ENCODE measurements at places on chromosomes 7 and 10.

DNA sequence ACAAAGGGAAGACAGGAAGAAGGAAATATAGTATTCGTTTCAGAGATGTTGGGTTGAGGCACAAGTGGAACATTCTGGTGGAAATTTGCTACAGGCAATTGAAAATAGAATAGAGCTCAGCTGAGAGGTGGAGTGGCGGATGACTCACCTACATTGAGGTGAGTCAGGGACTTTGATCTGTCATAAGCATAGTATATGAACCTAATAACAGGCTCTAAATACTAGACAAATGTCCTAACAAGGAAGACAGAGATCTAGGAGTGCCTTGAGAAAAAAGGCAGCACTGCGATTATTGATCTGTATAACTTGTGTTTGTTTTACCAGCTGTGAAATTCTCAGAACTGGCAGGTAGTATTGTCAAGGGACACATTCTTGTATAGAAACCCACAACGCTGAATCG, 907 bp upstream of the IFRD1 start:
- peak overlapping the region; percentile 99 for H3K27ac ChIP-seq
- no peak for DNase-seq
- H3K36me3 ChIP-seq, result no peaks in the 10 kb centered on the region
- H3K27me3 ChIP-seq, result no peaks in the 10 kb centered on the region

DNA sequence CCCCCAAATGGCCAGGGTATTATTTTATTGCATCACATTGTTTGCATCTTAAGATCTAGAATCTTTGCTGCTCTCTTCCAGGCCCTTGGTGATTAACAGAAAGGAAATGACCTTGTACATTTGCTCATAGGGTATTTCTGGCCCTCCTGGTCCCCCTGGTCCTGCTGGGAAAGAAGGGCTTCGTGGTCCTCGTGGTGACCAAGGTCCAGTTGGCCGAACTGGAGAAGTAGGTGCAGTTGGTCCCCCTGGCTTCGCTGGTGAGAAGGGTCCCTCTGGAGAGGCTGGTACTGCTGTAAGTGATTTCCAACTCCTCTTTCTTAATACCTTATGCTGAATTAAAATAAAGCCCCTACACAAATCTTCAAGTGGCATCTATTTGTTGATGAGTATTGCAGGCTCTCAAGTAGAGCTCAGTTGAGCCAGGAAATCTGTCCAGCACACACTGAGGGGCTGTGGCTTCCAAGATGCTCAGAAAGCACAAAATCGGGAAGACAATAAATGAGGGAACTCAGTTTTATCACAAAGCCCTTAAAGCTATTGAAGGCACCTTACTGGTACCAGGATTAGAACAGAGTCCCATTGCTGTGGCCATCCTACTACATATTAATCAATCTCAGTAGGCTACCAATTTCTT, 28.2 kb downstream of the COL1A2 start:
- no peaks in the 10 kb centered on the region for H3K27me3 ChIP-seq
- no peaks in the 10 kb centered on the region for H3K4me1 ChIP-seq
- peaks cover 68% of the 10 kb centered on the region for H3K36me3 ChIP-seq
- no peak for DNase-seq

- no peaks in the 10 kb centered on the region for H3K36me3 ChIP-seq
- H3K27ac ChIP-seq, result no peak overlapping the region
- no peak for DNase-seq
- H3K4me1 ChIP-seq, result no peaks in the 10 kb centered on the region
- no peaks in the 10 kb centered on the region for H3K27me3 ChIP-seq
Observed at GRCh38 chr10:116073001-116073400, 200.0 kb downstream of the GFRA1 start.

DNA sequence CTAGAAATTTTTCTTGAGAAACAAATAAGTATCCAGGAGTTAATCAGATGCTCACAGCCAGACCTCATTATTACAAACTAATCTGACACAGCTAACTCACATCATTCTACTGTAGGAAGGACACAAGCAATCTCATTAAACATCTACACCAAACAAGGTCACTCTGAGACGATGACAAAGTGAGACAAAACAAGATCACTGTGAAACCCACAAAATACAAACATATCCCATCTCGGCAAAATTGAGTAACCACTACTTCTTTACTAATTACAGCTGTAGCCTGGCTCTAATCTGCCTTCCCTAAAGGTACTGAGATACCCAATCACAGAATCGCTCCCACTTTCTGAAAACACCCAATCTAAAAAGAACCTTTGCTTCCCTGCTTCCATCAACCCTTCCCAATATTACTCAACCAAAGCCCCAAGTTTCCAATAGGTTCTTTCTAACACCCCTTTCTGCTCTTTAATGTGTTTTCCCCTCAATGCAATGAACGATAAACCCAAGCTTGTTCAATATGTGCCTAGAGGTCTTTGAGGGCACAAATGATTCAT, 26.9 kb downstream of the CCDC6 start:
- H3K4me1 ChIP-seq, result peaks cover 29% of the 10 kb centered on the region
- DNase-seq, result no peak
- H3K36me3 ChIP-seq, result no peaks in the 10 kb centered on the region
- H3K27ac ChIP-seq, result no peak overlapping the region

DNA sequence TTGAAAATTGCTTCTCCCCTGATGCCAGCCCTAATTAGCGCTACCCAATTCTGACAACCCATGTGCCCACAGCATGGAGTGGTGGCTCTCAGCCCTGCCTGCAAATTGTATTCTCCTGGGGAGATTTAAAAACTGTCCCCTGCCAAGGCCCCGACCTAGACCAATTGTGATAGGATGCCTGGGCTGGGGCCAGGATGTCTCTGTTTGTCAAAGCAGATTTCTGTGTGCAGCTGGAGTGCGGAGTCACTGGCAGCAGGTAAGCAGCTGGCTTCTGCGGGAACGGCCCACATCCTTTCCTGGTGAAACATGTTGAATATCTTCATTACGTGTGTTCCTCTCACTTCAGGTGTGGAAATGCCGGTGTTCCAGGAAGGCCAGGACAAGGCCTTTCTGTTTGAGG, 238.6 kb downstream of the WDR37 start:
- H3K4me1 ChIP-seq, result no peaks in the 10 kb centered on the region
- DNase-seq, result no peak
- H3K4me3 ChIP-seq, result no peak overlapping the region
- H3K27ac ChIP-seq, result no peak overlapping the region
- no peaks in the 10 kb centered on the region for H3K36me3 ChIP-seq
- peaks cover 16% of the 10 kb centered on the region for H3K27me3 ChIP-seq

DNA sequence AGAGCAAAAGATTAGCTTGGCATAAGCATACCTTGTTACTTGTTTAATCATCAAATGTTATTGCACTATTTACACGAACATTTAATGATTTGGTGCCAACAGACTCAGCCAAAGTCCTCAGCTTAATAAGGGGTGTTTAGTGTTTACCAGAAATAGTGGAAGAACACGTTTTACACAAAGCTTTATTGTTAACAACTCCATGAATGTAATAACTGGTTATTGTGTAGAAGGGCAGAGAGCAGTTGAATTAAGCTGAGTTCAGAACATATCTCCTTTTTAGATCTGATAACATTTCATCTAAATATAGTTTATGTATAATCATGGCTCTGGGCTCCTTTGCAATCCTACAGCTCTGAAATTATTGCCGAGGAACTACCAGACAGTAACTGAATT, 99.1 kb downstream of the CABCOCO1 start:
- no peak for DNase-seq
- no peak overlapping the region for H3K4me3 ChIP-seq
- no peaks in the 10 kb centered on the region for H3K27me3 ChIP-seq

DNA sequence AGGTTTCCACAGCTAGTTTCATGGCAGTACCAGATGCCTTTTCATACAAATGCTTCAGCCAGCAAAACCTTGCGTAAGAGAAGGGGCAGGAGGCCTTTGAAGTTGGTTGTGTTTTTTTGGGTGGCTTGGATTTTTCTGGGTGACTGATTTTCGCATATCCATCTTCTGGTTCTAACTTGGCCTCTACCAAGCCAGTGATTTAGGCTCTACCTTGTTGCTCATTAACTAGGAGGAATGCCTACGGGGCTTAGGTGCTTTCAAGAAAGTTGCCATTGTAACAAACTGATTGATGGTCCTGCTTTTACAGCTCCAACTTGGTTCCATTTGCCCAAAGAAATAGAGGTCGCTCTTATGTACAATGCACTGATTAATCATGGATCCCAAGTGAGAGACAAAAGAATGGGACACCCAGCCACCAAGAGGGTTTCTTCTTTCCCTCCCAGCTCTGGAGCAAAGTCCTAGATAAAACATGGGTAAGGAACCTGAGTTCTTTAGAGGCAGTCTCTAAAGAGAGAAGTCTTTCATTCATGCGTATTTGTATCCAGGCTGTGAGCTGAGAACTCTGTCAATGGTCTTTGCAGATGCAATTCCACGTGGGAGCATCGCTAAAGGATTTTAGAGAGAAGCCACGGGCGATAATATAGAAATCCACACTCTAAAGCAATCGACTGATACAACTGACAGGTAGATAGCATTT, 92.1 kb upstream of the FGFR2 start:
- no peak overlapping the region for H3K27ac ChIP-seq
- H3K4me3 ChIP-seq, result no peak overlapping the region
- H3K27me3 ChIP-seq, result no peaks in the 10 kb centered on the region
- H3K4me1 ChIP-seq, result no peaks in the 10 kb centered on the region
- no peaks in the 10 kb centered on the region for H3K36me3 ChIP-seq
- DNase-seq, result no peak

- no peak for DNase-seq
- H3K4me3 ChIP-seq, result no peak overlapping the region
- peak overlapping the region; percentile 70 for H3K27ac ChIP-seq
- no peaks in the 10 kb centered on the region for H3K4me1 ChIP-seq
- H3K36me3 ChIP-seq, result no peaks in the 10 kb centered on the region
- H3K27me3 ChIP-seq, result no peaks in the 10 kb centered on the region
Observed at GRCh38 chr10:15738270-15738925, 18.7 kb upstream of the ITGA8 start.

- no peaks in the 10 kb centered on the region for H3K4me1 ChIP-seq
- DNase-seq, result no peak
- no peaks in the 10 kb centered on the region for H3K27me3 ChIP-seq
- no peaks in the 10 kb centered on the region for H3K36me3 ChIP-seq
- no peak overlapping the region for H3K27ac ChIP-seq
Observed at GRCh38 chr10:88028654-88029053, 165.2 kb downstream of the PTEN start.

DNA sequence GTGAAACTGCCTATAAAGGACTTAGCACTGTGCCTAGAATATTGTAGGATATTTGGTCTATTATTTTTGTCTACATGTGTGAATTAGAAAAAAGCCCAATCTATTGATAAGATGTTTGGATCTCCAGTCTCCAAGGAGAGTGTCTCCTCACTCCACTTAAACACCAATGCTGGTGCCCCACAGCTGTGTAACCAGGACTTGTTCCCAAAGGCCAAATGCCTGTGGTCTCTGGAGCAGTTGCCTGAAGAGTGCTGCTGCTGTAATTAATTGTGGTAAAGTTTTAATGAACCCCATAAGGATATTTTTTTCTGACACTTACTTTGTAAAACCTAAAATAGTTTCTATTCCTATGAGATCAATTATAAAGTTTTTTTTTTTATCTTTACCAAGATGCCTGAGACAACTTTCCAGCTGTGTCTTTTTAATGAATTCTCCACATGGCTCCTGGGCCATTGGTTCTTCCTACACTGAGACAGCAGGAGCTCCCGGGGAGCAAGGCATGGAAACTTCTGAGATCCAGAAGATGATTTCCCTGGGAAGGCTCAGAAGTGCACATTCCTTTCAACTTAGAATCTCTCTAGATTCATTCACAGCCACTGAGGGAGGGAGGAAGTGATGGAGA, 11.2 kb upstream of the OR2A5 start:
- no peaks in the 10 kb centered on the region for H3K27me3 ChIP-seq
- H3K36me3 ChIP-seq, result no peaks in the 10 kb centered on the region
- H3K4me1 ChIP-seq, result no peaks in the 10 kb centered on the region
- H3K4me3 ChIP-seq, result no peak overlapping the region

- H3K4me1 ChIP-seq, result no peaks in the 10 kb centered on the region
- no peaks in the 10 kb centered on the region for H3K27me3 ChIP-seq
- no peak for DNase-seq
- no peak overlapping the region for H3K4me3 ChIP-seq
Observed at GRCh38 chr7:38317515-38317914, 44.1 kb upstream of the TARP start.

GRCh38 chr10:127787873-127788272, 50.9 kb downstream of the FOXI2 start:
- no peaks in the 10 kb centered on the region for H3K36me3 ChIP-seq
- no peaks in the 10 kb centered on the region for H3K4me1 ChIP-seq
- H3K27me3 ChIP-seq, result no peaks in the 10 kb centered on the region

GRCh38 chr10:120841522-120842189, 9.5 kb upstream of the WDR11 start:
- H3K36me3 ChIP-seq, result no peaks in the 10 kb centered on the region

GRCh38 chr7:102208826-102209225, 77.8 kb upstream of the SH2B2 start:
- H3K4me3 ChIP-seq, result no peak overlapping the region
- DNase-seq, result no peak
- no peaks in the 10 kb centered on the region for H3K4me1 ChIP-seq
- H3K36me3 ChIP-seq, result peaks cover 70% of the 10 kb centered on the region

GRCh38 chr10:78038791-78039547, 5.3 kb downstream of the RPS24 start:
- DNase-seq, result no peak
- H3K27ac ChIP-seq, result no peak overlapping the region
- peaks cover 82% of the 10 kb centered on the region for H3K36me3 ChIP-seq
- H3K27me3 ChIP-seq, result no peaks in the 10 kb centered on the region
- no peak overlapping the region for H3K4me3 ChIP-seq

DNA sequence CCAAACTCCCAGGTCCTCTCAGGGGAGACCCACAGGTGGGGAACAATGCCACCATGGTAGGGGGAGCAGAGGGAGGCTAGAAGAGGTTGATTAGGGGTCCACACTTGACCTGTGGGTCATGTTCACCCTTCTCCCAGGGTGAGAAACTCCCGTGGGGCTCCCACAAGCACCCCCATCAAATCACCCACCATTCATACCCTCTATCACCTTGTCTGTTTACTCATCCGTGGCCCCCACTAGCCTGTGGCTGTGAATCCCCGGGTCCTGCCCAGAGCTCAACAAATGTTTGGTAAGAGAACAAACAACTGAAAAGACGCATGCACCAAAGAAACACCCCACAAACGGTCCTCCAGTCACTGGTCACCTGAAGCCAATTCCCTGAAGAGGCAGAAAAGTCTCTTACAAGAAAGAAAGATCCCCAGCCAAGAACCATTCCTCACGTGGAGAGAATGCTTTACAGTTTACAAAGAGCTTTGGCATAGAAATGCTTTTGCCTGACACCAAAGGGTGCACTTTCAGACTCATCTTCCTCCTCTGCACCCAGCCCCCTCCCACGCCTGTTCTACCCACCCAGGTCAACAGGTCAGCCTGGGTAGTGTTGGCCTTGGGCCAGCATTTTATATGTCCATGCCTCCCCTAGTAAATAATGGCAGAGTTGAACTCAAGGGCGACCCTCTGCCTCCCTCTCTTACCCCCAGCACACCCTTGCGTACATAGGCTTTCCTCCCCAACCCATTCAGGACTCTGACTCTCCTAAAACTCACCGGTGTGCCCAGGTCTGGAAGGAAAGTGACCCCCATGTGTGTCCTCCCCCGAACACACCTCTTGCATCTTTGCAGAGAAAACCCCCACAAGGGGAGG, 1.9 kb downstream of the ZCCHC24 start:
- peak overlapping the region; percentile 86 for H3K4me3 ChIP-seq
- peaks cover 17% of the 10 kb centered on the region for H3K4me1 ChIP-seq
- H3K27ac ChIP-seq, result peak overlapping the region; percentile 88
- DNase-seq, result peak; percentile 54
- H3K27me3 ChIP-seq, result no peaks in the 10 kb centered on the region
- no peaks in the 10 kb centered on the region for H3K36me3 ChIP-seq

GRCh38 chr7:143878884-143879283, 23.1 kb downstream of the TCAF1 start:
- peaks cover 4% of the 10 kb centered on the region for H3K4me1 ChIP-seq
- no peaks in the 10 kb centered on the region for H3K27me3 ChIP-seq
- H3K27ac ChIP-seq, result no peak overlapping the region
- H3K36me3 ChIP-seq, result peaks cover 8% of the 10 kb centered on the region
- H3K4me3 ChIP-seq, result no peak overlapping the region
